ENCODE measurements at places on chromosomes 13 and 19.

DNA sequence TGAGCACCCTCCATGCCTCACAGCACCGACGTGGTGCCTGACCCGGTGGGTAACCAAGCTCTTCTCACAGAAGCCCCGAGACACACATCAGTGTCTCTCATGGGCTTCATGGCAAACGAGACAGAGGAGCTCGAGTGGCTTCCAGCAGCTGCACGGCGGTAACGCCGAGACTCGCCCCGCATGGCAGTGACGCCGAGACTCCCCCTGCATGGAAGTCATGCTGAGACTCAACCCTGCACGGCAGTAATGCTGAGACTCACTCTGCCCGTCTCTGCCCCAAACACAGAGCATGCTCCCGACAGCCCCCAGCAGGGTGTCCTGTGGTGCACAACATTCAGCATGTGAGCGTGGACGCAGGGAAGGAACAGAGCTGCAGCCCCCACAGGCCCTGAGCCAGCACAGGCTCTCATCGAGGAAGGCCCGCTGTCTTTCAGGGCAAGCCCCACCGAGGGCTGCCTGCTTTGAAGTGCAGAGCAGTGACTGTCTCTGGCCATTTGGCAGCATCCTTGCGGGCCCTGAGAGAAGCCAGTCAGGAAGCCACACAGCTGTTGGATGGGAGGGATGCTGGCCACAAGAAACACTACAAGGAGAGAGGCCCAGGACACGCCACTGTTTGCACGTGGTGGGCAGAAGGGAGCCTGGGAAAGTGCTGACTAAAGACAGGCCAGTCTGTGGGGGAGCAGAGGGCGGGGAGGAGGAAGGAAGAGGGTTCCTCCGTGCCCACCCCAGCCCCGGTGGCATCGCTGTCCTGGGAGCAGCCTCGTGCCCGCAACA, 9.5 kb downstream of the GAS6 start:
- no peak for DNase-seq

DNA sequence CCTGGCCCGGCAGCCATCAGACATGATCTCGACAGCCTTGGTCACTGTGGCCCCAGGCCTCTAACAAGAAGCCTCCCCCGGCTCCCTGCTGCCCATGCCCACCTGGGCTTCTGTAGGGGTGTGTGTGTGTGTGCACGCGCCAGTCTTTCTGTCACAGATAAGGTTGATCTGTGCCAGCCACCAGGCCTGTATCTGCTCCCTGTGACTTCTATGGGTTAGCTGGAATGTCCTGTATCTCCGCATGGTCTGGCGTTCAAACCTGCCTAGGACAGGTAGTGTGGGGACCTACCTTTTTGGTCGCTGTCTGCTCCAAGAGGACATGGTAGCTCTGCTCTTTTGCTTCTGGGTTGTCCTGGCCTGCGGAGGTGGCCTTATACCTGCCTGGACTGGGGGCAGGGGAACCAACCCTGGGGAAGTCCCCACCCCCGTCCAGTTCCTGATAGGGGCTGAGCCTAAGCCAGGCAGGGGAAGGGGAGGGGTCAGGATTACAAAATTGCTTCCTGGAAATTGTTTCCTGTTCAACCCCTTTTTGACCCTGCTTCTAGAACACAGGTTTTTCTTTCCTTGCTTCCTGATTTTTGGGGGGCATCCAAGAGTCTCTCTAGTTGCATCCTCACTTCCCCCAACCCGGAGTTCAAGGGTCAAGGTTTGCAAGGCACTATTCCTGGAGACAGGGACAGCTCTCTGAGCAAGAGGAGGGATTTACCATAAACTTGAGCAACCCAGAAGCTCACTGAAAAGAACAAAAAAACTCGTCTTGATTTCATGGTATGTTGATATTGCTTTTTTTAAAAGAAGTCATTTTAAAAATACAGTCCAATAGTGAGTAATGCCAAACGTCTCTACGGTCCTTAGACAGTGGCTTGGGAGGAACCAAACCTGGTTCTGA, at the start of gene LRG1:
Gene LRG1, minus strand, starts transcription at position 344 of the 889 bp plus-strand sequence. Its CDS starts 23 bp downstream, at position 321.
- DNase-seq = no peak

- no peak for DNase-seq
Measured at GRCh38 chr13:62960723-62961122, 1545.1 kb upstream of the PCDH20 start.

DNA sequence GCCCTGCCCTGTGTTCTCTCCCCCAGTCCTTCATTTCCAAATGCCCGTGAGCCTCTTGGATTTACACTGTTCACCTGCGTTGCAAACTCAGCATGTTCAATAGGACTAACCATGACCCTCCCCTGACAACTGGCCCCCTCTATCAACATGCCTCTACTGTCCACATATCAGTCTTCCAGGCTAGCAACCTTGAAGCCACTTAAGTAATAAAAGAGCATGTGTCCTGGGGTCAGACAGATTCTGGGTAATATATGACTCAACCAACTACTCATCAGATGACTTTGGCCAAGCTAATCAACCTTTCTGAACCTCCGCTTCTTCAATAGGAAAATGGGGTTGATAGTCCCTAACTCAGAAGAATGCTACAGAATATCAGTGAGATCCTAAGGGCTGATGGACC, 15.1 kb upstream of the PDX1 start:
- DNase-seq = no peak

- DNase-seq = no peak
Measured at GRCh38 chr13:51113186-51113881, 2.3 kb upstream of the C13orf42 start.

Data from stimulated activated CD8-positive, alpha-beta memory T cell treated with anti-CD3 and anti-CD28 coated beads, Interleukin-2, amount 100 ng/mL, for 1 hour (primary cell).